ENCODE measurements at places on chromosomes 12 and 14.

- peak; percentile 76 for DNase-seq
These were observed 4.4 kb downstream of the REM2 start for GRCh38 chr14:22887260-22887989.

GRCh38 chr12:61654698-61655097 is 605.5 kb upstream of the USP15 start:
- no peak for DNase-seq

- DNase-seq, result peak; percentile 43
These were observed 12.9 kb upstream of the NEMF start for GRCh38 chr14:49865431-49865859.

DNA sequence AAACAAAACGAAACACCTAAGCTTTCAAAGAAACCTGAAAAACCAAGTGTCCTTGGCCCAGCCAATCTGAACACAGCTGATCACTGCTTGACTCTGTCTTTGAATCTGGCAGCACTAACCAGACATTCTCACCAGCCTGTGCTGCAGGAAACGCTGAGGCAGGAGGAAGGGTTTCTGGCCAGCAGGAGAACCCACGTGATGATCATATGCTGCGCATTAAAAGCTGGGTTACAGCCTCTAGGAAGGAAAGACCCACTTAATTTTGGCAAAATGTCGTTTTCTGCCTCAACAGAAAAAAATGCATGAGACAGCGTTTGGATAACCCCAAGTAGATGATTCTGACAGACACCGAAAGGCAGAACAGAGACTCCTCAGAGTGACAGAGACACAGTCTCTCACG is 9.8 kb downstream of the APPL2 start:
- no peak for DNase-seq

DNA sequence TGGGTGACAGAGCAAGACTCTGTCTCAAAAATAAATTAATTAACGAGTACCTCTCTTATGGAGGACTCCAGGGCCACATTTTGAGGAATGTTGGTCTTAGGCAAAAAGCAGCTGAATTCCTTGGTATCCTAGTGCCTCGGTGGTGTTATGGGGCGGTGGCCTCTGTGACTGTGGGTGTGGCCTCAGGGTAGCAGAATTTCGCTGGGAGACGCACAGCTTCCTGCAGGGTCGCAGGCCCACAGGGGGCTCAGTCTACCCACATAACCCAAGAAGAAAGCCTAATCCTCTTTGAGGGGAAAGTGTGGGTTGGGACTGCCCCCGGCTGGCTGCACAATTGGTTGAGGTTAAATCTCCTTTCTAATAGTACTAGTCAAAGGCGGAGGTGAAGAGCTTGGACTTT is 11.2 kb upstream of the SERPINA4 start:
- DNase-seq, result no peak

Measured in foreskin keratinocyte (primary cell).